Effector memory CD4-positive, alpha-beta T cell (primary cell): ENCODE measurements at places on chromosomes 2 and 18.

DNA sequence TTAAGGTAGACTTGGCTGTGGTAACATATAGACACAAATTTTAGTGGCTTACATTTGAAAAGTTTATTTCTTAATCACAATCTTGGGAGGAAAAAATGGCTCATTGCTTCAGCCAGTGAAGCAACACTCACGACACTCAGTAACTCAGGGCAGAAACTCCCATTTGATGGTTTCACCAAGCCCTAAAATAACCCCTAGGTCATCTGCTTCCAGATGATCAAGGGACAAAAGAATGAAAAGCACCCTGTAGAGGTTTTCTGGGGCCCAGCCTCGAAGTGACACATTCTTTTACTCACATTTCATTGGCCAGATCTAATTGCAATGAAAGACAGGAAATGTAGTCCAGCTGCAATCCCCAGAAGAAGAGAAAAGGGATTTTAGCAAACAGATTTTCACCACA, 275.9 kb downstream of the TMX3 start:
- DNase-seq: no peak

DNA sequence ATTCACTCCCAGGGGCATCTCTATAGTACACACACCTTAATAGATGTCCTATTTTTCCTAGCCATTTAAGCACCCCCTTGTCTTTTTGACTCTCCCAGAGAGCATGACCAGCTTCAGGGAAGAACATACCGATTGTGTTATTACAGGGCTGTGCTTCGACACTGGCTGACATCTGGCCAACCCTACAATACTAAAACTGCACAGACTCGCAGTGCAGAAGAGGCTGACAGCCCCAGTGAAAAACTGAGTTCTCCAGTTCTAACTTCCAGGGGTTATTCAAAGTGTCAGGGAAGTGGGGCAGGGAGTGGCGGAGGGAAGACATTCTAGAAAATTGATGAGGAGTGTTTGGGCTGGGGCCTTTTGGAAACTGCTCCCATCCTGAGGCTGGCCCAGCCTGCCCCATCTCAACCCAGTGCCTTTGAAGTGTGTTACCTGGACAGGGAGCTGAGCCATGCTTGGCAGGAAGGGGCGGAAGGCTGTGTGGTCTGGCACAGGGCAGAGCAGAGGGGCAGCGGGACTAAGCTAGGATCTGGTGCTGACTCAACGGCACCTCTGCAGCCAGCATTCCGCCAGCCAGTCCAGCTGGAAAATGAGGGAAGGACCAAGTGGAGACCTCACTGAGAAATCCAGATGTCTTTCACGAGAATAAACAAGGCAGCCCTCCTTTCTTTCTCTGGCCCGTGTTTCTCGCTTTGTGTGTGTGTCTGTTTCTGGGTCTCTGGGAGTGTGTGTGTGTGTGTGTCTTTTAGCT, 15.4 kb upstream of the IGFBP5 start:
- no peak for DNase-seq

GRCh38 chr2:12300019-12300602, 416.6 kb upstream of the TRIB2 start:
- DNase-seq: no peak

DNA sequence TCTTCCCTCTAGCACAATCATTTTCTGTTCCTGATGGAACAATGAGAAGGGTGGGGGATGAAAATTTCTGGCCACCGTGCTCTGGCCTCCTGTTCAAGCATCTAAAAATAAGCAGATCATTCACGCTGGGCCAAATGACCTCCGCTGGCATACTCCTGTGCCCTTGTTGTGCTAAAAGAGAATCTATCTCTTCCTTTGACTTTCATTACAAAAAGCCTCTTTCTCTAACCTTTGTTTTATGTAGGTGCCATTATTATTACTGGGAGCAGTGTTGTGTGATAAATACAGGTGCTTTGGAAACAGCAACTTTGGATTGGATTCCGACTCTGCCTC, 44.6 kb upstream of the B3GNT2 start:
- DNase-seq: no peak

DNA sequence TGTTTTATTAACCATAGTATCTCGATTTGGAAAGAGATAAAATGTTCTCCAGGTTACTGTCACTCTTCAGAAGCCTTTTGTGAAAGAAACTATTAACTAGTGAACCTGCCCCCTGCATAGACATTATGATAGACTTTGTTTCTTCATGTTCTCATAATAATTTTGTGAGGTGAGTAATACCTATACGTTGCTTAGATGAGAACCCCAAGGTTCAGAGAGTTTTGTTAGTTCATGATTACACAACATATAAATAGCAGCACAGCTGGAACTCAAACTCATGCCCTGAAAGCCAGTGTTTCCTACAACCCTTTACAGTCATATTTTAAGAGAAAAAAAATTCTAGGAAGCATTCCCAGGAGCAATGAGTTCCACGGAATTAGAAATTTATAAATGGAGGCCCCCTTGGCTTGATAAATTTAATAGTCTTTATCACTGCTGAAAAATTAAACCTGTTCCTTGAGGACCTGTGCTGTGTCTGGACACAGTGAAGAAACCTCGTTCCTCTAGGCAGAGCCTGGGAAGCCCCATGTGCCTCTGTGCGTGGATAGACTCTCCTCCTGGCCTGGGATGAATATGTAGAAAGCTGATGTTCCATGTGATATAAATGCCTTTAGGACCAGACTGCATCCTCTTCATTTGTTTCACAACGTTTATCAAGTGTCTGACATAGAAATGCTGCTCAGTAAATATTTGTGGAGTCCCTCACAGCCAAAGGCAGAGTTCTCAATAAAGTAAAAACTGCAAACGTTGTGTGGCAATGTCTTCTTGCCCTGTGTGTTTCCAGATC, 1257.0 kb upstream of the GYPC start:
- DNase-seq: no peak

DNA sequence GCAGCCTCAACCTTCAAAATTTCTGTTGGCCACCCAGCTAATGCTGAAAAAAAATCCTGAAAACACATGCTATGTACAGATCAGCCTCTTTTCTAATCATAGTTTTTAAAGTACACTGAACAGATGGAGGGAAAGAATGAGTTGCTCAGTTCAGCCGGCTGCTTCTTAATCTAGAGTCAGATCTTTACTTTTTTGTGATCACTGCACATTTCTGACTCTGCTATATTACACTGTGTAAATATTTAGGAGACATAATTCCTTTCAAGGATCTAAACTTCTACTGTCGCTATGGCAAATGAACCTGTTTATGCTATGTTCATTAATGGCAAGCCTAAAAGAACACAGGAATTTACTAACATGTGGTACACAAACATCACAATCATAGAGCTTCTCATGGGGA, 114.2 kb downstream of the SRBD1 start:
- DNase-seq: no peak

DNA sequence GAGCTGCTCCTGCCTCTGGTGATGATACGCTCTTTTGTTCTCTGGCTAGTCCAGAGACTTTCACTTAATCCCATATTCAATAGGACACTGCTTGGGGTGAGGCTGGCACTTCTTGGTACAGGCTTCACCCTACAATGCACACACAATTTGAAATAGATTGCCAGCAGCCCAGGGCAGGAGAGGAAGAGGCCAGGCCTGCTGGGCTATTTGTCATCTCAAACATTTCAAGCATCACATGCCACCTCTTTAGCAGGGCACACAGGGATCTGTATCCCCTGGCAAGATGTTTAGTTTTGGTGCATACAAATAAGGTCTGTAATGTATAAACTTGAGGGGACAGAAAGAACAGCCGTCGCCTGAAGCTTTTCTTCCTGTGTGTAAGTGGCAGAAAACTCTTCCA, 120.4 kb downstream of the CHST9 start:
- no peak for DNase-seq

GRCh38 chr2:221610255-221610654, 38.2 kb upstream of the EPHA4 start:
- no peak for DNase-seq

DNA sequence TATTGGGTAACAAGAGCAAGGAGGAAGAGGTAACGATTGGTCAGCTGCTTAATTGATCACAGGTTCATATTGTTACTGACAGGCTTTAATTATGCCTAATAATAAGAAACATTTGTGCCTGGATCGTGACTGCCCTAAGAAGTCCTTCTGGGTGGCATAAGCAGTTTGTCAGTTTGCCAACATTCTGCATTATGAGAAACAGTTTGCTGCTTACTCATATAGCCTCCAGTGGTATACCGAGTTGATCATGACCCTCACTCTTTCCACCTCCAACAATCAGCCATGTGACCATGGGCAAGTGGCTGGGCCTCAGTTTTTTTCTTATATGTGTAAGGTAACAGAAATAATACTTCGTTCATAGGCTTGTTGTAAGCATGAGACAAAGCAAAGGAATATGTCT, 96.6 kb upstream of the CABLES1 start:
- no peak for DNase-seq

DNA sequence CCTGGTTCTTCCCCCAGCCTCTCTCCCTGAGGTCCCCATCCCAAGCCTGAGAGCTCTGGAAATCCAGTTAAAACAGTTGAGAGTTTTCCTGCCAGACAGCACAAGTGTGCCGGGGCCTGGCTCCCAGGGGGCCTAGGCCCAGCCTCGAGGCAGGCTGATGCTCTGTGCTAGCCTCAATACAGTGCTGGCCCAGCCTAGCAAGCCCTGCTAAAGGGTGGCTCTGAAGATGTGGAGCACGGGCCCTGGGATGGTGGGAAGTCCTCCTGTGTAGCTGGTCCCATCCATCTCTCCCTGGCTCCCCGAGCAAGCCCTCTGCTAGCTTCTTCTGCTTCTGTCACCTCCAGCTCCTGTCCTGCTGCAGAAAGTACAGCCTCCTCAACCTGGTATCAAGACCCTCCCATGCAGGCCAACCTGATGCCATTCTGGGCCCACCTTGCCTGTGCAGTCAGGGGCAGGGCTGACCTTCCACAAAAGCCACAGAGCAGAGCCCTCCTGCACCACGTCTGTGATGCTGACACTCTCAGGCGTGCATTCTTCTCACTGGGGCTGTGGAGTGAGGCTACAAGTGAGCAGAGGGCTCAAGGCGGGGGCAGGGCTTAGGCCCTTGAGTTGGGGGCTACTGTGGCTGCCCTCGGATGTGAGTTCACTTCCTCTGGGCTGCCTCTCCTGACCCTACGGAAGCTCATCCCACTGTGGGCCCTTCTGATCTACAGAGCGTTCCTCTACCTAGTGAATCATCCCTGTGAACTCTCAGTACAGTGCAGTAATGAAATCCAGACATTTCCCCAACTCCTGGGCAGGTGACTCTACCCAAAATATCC, 60.1 kb upstream of the LAPTM4A start:
- no peak for DNase-seq

DNA sequence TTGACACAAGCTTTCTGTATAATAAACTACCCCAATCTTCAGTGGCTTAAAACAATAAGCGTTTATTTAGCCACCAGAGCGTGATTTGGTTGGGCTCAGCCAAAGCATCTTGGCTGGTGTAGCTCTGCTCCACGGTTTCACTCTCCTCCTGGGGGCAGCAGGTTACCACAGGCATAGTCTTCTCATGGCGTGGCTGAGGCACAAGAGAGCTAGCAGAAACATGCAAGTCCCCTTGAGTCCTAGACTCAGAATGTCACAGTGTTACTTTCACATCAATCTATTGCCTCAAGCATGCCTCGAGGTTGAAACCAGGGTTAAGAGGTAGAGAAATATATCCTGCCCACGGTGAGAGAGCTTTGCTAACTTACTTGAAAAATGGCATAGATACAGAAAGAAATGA, 19.9 kb upstream of the SLC9A2 start:
- DNase-seq: no peak

GRCh38 chr2:178829299-178829960, 22.2 kb upstream of the TTN start:
- DNase-seq: no peak

- no peak for DNase-seq
These were observed 1002.4 kb upstream of the KLHL29 start for GRCh38 chr2:22382479-22383169.
